Gastroesophageal sphincter (tissue), 4 donors: ENCODE measurements at places on chromosomes 2 and 18. TPM values are rescaled to one million over a fixed set of nuclear protein-coding genes. Genes with fewer than 3 reads are reported as not detected.

DNA sequence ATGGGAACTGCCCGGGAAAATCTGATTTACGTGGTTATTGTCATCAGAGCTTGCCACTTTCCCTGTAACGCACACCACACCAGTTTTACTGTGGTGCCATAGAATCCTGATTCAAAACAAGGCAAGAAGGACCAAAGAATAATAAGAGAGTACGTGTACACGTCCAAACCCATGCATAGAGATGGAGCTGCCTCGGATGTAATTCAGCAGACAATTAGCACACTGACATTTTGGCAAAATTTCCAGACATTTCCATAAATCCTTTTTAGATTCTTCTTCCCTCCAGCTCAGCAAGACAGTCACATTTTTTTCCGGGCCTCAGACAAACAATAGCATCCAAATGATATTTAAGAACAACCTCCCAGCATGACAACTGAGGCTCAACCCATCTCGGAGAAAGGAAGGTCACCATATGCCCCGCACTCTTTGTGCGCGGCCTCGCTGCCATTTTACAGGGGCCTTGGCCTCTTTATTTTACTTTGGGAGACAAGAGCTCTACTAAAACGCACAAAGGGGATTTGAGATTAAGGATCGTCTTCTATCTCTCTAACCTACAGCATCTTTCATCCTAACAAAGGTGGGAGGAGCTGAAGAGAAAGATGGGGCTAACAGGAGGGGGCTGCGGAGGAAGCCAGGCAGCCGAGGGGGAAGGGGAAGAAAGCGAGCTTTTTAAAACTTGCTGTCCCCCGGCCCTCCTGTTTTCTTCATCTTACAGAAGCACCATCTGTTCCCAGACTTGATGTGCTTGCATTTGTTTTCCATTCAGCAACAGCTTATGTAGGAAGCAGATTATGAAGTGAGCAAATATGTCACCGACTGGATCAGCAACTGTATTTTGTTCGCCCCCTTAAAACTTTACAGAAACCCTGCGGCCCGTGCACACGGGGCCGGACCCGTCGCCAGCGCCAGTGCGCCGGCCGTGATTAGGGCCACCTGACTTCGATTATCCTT is 61.0 kb downstream of the CDCA7 start:
- no peak for ATAC-seq

GRCh38 chr2:100615471-100615870 is 52.7 kb downstream of the PDCL3 start:
- ATAC-seq, result no peak

Gene SPHKAP
- 0.16 TPM for total RNA-seq

DNA sequence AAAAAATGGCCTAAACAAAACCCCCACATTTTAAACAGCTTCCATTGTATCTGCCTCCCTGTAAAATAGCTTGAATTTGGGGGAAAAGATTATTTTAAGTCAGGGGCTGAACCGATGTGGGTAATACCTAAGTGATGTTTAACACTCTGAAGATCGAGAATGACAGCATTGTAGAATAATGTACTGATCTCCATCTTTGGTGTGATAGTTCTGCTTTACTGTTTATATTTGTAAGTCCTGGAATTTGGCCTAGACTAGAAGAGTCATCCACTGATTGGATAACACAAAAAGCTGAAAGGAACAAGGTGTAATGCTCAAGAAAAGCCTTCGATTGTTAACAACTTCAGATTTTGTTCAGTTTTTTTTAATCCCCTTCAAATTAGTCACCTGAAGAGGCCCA is 53.8 kb upstream of the CCDC68 start:
- ATAC-seq, result no peak

- no peak for ATAC-seq
Observed at GRCh38 chr2:148944536-148944935, 69.5 kb downstream of the KIF5C start.

- no peak for ATAC-seq
Observed at GRCh38 chr2:113707106-113707505, 49.3 kb downstream of the SLC35F5 start.

DNA sequence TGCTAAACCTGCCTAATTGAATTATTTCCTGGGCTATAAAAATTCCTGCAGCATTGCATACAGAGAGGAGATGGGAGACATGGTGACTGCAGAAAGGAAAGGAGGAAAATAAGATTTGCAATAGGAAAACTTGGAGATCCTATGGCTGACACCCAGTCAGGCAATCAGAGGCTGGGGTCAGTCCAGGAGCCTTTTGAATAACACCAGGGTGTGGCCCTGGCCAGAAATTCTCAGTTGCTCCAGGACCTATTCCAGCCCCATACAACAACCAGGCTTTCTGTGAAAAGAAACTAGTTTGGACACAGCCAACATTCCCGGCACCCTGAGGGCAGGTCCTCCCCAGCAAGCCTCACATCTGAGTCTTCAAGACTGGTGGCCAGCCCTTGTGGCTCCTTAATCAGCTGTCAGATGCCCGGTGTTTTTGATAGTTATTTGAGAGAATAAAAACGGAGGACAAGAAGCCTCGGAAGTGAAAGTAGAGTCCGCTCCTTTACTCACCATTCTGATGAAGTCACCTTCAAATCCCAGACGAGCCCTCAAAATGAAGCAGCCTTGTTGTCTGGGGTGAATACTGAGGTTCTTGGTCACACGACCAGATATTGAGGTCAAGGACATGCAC is 31.1 kb upstream of the GMCL1 start:
- peak; percentile 74 for ATAC-seq

DNA sequence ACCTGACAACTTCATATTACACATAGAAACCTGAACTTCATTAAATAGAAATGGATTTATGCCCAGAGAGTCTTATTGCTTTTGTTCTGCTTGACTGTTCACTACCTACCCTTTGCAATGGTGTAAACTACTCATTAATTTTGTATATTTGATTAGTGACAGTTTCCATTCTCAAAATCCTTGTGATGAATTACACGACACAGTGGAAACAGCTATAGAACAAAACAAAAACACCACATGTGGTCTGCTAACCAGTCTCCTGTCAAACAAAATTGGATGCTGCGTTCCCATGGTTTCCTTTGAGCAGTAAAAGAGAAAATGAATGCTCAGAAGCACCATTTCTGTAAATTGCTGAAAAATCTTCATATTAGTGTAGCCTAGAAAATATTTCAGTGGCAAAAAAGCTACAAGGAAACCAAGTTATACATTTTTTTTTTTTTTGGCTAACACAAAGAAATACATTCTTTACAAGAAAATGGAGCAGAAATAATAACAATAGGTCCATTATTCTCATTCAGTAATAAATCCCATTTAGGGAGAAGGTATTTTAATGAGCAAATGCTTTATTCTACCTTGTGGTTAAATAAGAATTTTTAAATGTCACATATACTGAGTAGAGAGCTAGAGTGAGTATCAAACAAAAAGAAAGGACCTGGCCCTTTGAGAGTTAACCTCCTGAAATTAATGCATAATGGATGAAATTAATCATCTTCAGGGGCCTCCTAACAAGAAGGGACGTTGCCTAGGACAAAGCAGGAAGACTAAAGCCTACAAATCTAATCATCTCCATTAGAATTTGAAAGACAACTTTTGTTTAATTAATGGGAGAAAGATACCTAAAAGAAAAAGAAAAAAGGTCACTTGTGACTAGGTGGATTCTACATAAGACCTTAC is 355.1 kb upstream of the ZC3H15 start:
- no peak for ATAC-seq

Gene FEV
- total RNA-seq, result not detected

Gene MBP
- total RNA-seq, result 34.7 TPM

GRCh38 chr2:137208431-137208891 is 443.1 kb downstream of the THSD7B start:
- no peak for ATAC-seq

DNA sequence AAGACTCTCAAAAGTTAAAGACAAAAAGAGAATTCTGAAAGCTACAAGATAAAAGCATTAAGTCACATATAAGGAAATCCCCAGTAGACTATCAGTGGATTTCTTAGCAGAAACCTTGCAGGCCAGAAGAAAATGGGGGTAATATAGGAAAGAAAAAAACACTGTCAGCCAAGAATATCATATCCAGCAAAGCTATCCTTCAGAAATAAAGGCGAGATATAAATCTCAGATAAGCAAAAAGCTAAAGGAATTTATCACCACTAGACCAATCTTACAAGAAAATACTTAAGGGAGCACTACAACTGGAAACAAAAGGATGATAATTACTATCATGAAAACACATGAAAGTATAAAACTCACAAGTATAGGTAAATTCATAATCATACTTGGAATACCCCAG is 63.1 kb downstream of the USP40 start:
- no peak for ATAC-seq

Gene AKAIN1
- total RNA-seq, result not detected
